Activated CD4-positive, alpha-beta memory T cell treated with anti-CD3 and anti-CD28 coated beads for 36 hours (primary cell): ENCODE measurements at places on chromosomes 5 and 9. TPM values are rescaled to one million over a fixed set of nuclear protein-coding genes. Genes with fewer than 3 reads are reported as not detected.

Gene C9
- total RNA-seq, result not detected

Gene PTGDS
- not detected for total RNA-seq

Gene SLC24A2
- not detected for total RNA-seq

Gene SLC1A3
- 0.29 TPM for total RNA-seq

Gene TRAF1
- total RNA-seq, result 124 TPM

Gene GOLM1
- 2.0 TPM for total RNA-seq

Gene PRRX2
- 0.58 TPM for total RNA-seq

Gene XPA
- total RNA-seq, result 8.5 TPM

Gene POLR1E
- total RNA-seq, result 58.0 TPM

Gene SHB
- total RNA-seq, result 1.1 TPM

Gene NR5A1
- total RNA-seq, result not detected

Gene KCNV2
- not detected for total RNA-seq

GRCh38 chr5:132414634-132415378, 45.3 kb downstream of the SLC22A5 start:
- H3K36me3 ChIP-seq, result peaks cover 18% of the 10 kb centered on the region
- peaks cover 62% of the 10 kb centered on the region for H3K4me1 ChIP-seq
- H3K4me3 ChIP-seq, result peak overlapping the region; percentile 28
- no peak for DNase-seq

DNA sequence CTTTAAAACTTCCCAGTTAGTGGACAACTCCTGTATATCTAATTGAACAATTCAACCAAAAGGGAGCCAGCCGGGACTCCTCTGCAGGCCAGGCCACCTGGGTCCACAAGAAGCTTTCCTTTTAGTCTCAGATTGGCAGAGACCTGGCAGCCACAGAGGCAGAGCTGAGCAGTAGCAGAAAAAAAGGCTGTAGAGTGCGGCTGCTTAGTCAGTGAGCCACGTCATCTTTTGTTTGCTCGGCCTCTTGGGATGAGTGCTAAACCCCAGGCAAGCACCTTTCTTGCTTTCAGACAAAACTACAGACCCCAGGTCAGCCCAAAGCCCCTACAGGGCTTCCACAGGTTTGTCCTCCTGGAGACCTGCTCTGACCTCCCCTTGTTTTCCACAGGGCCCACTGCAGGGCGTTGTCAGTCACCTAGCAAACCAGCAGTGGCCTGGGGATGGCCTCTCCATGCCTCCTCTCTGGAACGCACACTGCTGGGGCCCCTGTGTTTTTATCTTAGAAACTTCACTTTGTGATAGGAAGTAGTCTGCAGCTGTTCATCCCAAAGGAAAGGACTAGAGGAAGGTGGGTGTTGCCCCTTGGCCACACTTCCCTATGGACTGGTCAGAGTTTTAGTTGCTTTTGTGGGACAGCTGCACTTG, 49.9 kb downstream of the SHB start:
- no peak for DNase-seq
- no peaks in the 10 kb centered on the region for H3K4me1 ChIP-seq
- H3K27ac ChIP-seq, result no peak overlapping the region
- H3K36me3 ChIP-seq, result no peaks in the 10 kb centered on the region
- H3K27me3 ChIP-seq, result peaks cover 2% of the 10 kb centered on the region

DNA sequence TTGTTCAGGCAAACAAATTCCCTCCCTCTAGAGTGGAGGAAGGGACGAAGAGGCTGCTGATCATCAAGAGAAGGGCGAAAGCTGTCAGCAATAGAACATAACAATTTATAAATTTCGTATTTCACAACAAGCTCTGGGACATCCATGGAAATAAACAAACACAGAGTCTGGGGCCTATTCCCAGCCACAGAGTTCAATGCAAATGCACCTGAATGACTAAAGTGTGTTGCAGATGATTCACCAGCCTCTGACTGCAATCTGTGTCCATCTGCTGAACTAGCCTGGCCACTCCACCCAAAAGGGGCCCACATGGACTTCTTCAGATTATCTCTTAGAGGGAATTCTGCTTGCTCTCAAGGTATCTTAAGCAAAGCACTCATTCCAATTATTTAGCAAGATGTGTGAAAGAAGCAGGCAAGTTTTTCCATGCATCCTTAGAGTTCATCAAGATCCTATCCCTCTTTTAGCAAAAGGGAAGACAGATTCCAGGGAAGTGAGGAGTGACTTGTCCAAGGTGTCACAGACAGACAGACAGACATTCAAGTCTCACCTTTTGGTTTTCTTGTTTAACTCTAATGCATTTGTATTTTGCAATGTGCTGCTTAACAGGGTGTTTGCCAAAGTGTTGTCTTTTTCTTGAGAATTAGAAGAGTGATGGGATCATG, 307.8 kb upstream of the PAPPA start:
- no peaks in the 10 kb centered on the region for H3K27me3 ChIP-seq
- H3K4me1 ChIP-seq, result no peaks in the 10 kb centered on the region
- H3K27ac ChIP-seq, result no peak overlapping the region
- DNase-seq, result no peak
- H3K4me3 ChIP-seq, result no peak overlapping the region

DNA sequence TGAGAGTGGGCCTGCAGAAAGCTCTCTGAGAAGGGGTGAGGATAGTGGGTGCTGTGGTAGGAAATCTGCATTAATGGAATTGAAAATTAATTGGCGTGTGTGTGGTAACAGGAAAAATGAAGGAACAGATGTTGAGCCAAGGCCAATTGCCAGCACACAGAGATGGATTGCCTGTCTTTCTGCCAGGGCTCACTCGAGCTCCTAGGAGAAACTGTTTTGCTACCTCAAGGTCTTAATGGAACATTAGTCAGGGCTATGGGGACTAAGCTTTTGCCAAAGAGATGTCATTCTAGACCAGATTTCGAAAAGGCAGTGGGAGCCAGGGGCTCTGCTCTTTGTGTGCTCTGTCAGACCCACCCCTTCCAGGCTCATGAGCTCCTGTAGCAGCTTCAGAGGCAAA, 124.0 kb upstream of the EFNA5 start:
- no peak for DNase-seq
- H3K4me1 ChIP-seq, result no peaks in the 10 kb centered on the region

- no peak overlapping the region for H3K4me3 ChIP-seq
- no peaks in the 10 kb centered on the region for H3K36me3 ChIP-seq
- peaks cover 3% of the 10 kb centered on the region for H3K27me3 ChIP-seq
- H3K27ac ChIP-seq, result no peak overlapping the region
- no peaks in the 10 kb centered on the region for H3K4me1 ChIP-seq
- DNase-seq, result no peak
These were observed 117.9 kb downstream of the ANXA1 start for GRCh38 chr9:73269430-73270101.

DNA sequence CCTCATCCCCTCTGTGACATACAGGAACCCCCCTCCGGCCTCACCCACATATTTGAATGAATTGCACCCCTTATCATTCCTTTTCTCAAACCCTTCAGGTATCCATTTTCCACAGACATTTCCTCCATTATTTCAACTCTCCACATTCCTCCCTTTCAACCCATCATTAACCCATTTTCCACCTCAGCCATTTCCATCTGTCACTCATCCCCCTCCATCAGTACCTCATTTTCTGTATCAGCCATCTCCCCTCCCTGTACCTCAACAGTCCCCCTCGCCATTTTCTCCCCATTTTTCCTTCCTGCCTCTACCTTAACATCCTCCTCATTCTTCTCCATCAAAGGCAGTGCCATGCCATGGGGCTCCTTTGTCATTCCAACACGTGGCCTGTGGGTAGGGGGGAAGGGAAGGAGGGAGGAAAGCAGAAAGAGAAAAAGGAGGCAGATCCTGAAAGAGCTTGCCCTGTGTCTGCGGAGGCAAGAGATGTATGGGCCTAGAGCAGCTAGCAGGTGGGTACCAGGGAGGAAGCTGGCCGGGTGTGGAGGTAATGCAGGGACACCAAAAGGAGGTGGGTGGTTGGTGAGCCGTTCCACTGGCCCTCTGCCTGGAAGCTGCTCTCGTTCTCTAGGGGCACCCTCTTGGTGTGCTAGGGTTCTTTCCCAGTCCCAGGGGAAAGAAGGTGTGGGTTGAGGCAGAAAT, 1.5 kb downstream of the DNAJB5 start:
- peak overlapping the region; percentile 42 for H3K27ac ChIP-seq
- no peaks in the 10 kb centered on the region for H3K27me3 ChIP-seq
- no peak for DNase-seq
- H3K4me3 ChIP-seq, result peak overlapping the region; percentile 76
- peaks cover 5% of the 10 kb centered on the region for H3K36me3 ChIP-seq
- peaks cover 69% of the 10 kb centered on the region for H3K4me1 ChIP-seq

DNA sequence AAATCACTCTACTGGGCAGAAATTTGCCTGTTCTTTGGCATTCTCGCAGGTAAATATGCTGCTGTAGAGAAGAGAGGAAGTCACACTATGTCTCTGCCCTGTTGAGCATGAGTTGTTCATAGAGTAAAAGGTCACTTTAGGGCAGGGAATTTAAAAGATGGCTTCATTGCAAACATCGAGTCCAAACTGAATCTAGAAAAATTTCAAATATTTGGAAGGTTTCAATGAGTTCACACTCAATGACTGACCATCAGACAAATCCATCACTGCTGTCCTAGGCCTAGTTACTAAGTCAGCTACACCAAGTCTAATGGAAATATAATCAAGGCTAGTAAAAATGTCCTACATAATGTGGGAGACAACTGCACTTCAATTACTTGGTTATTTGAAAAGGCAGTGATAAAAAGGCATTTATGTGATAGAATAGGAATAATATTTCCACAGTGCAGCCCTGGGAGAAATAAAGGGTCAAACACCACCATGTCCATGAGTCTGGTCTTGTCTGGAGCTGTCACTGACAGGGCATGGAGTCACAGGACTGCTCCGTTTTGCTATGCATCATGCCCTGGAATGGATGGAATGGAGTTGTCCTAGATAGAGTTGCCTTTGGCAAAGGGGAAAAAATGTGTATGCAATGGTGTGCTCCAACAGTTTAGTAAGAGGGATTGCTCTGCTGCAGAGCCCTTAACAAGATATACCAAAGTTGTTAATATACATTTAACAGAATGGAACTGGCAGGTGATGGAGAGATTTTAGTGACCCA, 218.5 kb upstream of the DAPK1 start:
- DNase-seq, result no peak
- H3K36me3 ChIP-seq, result no peaks in the 10 kb centered on the region
- no peak overlapping the region for H3K4me3 ChIP-seq
- peaks cover 16% of the 10 kb centered on the region for H3K4me1 ChIP-seq

DNA sequence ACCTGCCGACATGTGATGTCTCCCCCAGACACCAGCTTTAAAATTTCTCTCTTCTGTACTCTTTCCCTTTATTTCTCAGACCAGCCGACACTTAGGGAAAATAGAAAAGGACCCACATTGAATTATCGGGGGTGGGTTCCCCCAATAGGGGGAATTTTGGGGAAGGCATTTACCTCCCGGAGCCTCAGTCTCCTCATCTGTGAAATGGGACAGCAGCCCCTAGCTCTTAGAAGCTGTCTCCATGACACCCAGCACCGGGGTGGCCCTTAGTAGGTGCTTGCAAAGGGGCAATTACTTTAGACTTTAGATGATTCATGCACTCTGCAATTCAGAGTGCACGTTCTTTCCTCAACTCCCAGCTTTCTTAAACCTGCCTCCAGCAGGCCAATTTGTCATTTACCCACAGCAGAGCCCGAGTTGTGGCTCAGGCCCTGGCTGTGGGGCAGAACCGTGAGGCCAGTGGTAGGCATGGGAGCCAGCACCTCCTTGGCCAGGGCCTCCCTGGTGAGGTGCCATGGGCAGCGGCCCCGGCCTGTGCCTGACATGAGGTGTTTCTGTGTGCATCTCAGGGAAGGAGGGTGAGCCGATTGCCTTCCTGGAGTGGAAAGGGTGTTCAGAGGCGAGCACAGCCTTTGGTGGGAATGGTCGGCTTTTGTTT, 51.7 kb downstream of the SH3PXD2B start:
- H3K27ac ChIP-seq, result no peak overlapping the region
- no peaks in the 10 kb centered on the region for H3K4me1 ChIP-seq
- no peak for DNase-seq
- H3K27me3 ChIP-seq, result peaks cover 11% of the 10 kb centered on the region

DNA sequence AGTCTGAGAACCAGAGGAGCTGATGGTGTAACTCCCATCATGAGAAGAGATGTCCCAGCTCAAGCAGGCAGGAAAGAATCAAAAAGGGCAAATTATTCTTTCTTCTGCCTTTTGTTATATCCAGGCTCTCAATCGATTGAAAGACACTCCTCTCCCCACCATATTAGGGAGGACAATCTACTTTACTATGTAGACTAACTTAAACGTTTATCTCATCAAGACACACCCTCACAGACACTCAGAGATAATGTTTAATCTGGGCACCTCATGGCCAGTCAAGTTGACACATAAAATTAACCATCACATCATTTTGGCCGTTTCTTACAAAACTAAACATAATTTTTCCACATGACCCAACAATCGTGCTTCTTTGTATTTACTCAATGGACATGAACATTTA, 534.3 kb upstream of the RORB start:
- H3K4me1 ChIP-seq, result no peaks in the 10 kb centered on the region
- H3K27ac ChIP-seq, result no peak overlapping the region
- no peak for DNase-seq
- H3K27me3 ChIP-seq, result no peaks in the 10 kb centered on the region
- H3K36me3 ChIP-seq, result no peaks in the 10 kb centered on the region

- no peaks in the 10 kb centered on the region for H3K27me3 ChIP-seq
- H3K4me1 ChIP-seq, result peaks cover 3% of the 10 kb centered on the region
- no peaks in the 10 kb centered on the region for H3K36me3 ChIP-seq
- peak; percentile 8 for DNase-seq
- H3K27ac ChIP-seq, result no peak overlapping the region
These were observed 502.7 kb downstream of the NR2F1-AS1 start for GRCh38 chr5:93078082-93079038.

DNA sequence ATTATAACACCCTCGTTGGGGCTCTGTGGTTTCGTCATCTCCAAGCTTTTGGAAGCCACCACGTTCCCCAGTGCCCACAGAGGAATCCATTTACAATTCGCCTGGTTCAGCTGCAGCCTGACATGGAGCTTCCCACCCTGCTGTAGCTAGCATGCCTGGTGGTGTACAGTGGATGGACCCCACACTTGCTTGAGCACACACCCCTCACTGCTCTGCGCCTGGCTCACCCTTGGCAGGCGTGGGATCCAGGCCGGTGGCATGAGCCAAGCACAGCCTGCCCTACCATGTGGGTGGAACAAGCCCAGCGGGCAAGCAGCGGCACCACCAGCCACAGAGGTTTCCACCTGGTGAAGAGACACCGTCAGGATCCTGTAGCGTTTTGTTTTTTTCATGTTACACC, 1045.7 kb upstream of the CDH9 start:
- no peak overlapping the region for H3K4me3 ChIP-seq
- no peaks in the 10 kb centered on the region for H3K4me1 ChIP-seq
- no peak for DNase-seq
- H3K36me3 ChIP-seq, result no peaks in the 10 kb centered on the region

GRCh38 chr9:101705135-101705661, 33.2 kb downstream of the GRIN3A start:
- peak; percentile 53 for DNase-seq
- H3K36me3 ChIP-seq, result no peaks in the 10 kb centered on the region
- peak overlapping the region; percentile 71 for H3K4me3 ChIP-seq
- H3K27ac ChIP-seq, result no peak overlapping the region

- H3K36me3 ChIP-seq, result no peaks in the 10 kb centered on the region
- H3K27ac ChIP-seq, result no peak overlapping the region
- no peak for DNase-seq
- H3K4me3 ChIP-seq, result no peak overlapping the region
These were observed 32.8 kb upstream of the PITX1 start for GRCh38 chr5:135066781-135067180.
